Cardiac muscle cell (in vitro differentiated cells and primary cell): ENCODE measurements at places on chromosomes 6 and 20. TPM values are rescaled to one million over a fixed set of nuclear protein-coding genes. Genes with fewer than 3 reads are reported as not detected.

DNA sequence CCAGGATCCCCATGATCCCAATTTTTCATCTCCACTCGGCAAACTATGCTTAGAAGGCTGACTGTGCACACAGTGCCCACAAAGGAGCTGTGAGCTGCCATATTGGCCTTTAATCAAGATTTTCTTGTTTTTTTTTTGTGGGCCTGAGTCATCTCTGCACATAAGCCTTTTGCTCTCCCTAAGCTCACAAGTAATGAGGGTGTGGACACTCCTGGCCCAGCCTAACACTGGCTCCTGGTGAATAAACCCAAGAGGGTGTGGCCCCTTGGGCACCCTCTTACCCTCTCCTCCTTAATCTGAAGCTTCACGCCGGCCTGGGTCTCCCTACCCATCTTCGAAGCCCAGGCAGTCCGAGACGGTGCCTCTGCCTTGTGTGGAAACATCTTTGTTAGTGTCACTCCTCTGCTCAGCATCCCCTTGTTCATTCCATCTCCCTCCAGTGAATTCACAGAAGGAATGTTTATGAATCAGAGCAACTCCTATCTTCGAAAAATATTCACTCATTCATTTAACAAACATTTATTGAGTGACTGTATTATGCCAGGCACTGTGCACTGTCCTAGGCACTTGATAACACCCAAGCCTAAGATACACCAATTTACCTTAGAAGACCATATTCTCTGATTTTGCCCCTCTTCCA is 22.2 kb upstream of the MRPS10 start:
- H3K4me3 ChIP-seq: no peak overlapping the region
- peaks cover 25% of the 10 kb centered on the region for H3K36me3 ChIP-seq
- no peak for DNase-seq
- H3K27ac ChIP-seq: no peak overlapping the region
- H3K27me3 ChIP-seq: no peaks in the 10 kb centered on the region
- H3K4me1 ChIP-seq: no peaks in the 10 kb centered on the region

GRCh38 chr6:143516690-143517446 is 5.3 kb upstream of the FUCA2 start:
- no peak overlapping the region for H3K27ac ChIP-seq
- H3K27me3 ChIP-seq: no peaks in the 10 kb centered on the region
- H3K4me1 ChIP-seq: peaks cover 7% of the 10 kb centered on the region
- DNase-seq: no peak

DNA sequence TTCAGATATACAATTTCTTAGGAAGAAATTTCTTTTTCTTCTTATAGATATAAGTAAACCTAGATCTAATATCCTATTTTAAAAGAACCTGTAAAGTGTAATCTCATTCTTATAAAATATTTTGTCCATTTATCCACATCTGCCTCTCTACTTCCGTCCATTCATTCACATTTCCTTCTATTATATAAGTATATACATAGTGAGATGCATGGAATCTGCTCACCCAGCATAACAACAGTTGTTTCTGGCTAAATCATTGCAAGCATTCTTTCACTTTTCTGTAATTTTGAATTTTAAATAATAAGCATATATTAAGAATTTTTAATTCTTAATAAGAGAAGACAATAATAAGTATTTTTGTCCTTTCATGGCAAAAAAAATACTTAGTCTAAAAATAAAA is 45.4 kb downstream of the CEP162 start:
- DNase-seq: no peak
- no peak overlapping the region for H3K4me3 ChIP-seq
- no peak overlapping the region for H3K27ac ChIP-seq
- no peaks in the 10 kb centered on the region for H3K36me3 ChIP-seq
- no peaks in the 10 kb centered on the region for H3K27me3 ChIP-seq

RBM24 gene
- 190 and 366 TPM in 2 replicates for polyA plus RNA-seq

GRCh38 chr6:158237656-158238055 is 69.5 kb downstream of the GTF2H5 start:
- H3K4me3 ChIP-seq: no peak overlapping the region
- no peaks in the 10 kb centered on the region for H3K27me3 ChIP-seq
- H3K36me3 ChIP-seq: no peaks in the 10 kb centered on the region
- H3K4me1 ChIP-seq: no peaks in the 10 kb centered on the region
- DNase-seq: no peak

- no peak overlapping the region for H3K4me3 ChIP-seq
- DNase-seq: no peak
- H3K4me1 ChIP-seq: peaks cover 25% of the 10 kb centered on the region
- H3K27me3 ChIP-seq: no peaks in the 10 kb centered on the region
Observed at GRCh38 chr6:72816022-72816421, 194.2 kb downstream of the KCNQ5 start.

GRCh38 chr20:23966298-23966697 is 22.3 kb downstream of the GGTLC1 start:
- DNase-seq: no peak
- H3K4me3 ChIP-seq: no peak overlapping the region

DNA sequence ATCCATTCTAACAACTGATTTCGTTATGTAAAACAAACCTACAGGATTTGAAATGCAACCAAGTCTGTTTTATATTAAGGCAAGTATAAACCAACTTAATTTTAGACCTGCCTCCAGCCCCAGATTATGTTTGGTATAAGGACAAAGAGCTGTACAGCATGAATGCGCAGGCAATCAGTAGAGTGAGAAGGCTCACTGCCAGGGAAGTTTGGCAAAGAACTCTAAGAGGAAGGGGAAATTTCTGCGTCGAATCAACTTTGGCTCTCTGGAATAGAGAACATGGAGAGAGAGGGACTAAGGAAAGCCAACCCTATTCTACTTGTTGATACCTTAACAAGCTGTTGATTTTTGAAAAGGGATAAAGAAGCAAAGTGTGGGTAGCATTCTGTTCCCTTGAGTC is 96.9 kb upstream of the FOXO3 start:
- no peak overlapping the region for H3K27ac ChIP-seq
- DNase-seq: no peak
- no peak overlapping the region for H3K4me3 ChIP-seq
- no peaks in the 10 kb centered on the region for H3K4me1 ChIP-seq

TRAPPC3L gene
- polyA plus RNA-seq: not detected in 2 replicates

CST2 gene
- polyA plus RNA-seq: not detected in 2 replicates

- no peak for DNase-seq
- H3K27me3 ChIP-seq: peaks cover 43% of the 10 kb centered on the region
- no peaks in the 10 kb centered on the region for H3K4me1 ChIP-seq
- H3K4me3 ChIP-seq: no peak overlapping the region
- no peak overlapping the region for H3K27ac ChIP-seq
Observed at GRCh38 chr20:24459733-24460132, 9.7 kb upstream of the SYNDIG1 start.

DNA sequence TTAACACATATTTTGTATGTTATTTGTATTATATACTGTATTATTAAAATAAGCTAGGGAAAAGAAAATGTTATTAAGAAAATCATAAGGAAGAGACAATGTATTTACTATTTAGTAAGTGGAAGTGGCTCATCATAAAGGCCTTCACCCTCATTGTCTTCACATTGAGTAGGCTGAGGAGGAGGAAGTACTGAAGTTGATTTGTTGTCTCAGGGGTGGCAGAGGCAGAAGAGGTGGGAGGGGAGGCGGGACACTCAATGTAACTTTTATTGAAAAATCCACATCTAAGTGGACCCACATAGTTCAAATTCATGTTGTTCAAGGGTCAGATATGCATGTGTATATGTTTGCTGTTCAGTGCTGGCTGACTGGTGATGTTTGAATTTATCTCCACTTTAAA is 210.2 kb upstream of the CITED2 start:
- H3K4me1 ChIP-seq: peaks cover 35% of the 10 kb centered on the region
- H3K36me3 ChIP-seq: no peaks in the 10 kb centered on the region
- no peaks in the 10 kb centered on the region for H3K27me3 ChIP-seq
- H3K4me3 ChIP-seq: no peak overlapping the region

GRCh38 chr6:90285042-90285481 is 11.6 kb downstream of the BACH2 start:
- no peak overlapping the region for H3K4me3 ChIP-seq
- no peaks in the 10 kb centered on the region for H3K36me3 ChIP-seq
- no peak for DNase-seq
- H3K4me1 ChIP-seq: peaks cover 19% of the 10 kb centered on the region
- no peaks in the 10 kb centered on the region for H3K27me3 ChIP-seq

NOL4L gene
- 24.6 and 29.9 TPM in 2 replicates for polyA plus RNA-seq

PRDM13 gene
- polyA plus RNA-seq: not detected in 2 replicates

WFDC10B gene
- polyA plus RNA-seq: not detected in 2 replicates

DNA sequence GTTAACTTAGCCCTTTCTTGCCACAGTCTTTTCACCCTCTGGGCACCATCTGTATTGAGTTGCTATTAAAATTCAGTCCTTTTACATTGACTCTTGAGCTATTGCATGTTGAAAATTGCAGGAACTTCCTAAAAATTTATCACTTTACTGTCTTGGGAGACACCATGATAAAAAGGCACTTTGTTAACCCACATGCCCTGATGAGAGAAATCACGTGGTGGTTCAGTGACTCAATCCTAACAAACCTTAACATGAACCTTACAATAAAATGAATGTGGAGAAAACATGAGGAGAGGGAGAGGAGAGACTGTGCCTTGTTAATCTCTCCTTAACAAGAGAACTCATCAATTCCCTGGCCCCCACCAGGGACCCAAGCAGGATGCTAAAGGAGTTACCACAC is 30.8 kb downstream of the GSTA4 start:
- no peaks in the 10 kb centered on the region for H3K27me3 ChIP-seq
- no peak overlapping the region for H3K4me3 ChIP-seq
- no peaks in the 10 kb centered on the region for H3K36me3 ChIP-seq
- no peak for DNase-seq

GRCh38 chr6:27026361-27026760 is 221.1 kb upstream of the PRSS16 start:
- H3K4me3 ChIP-seq: no peak overlapping the region
- H3K27me3 ChIP-seq: no peaks in the 10 kb centered on the region
- no peaks in the 10 kb centered on the region for H3K36me3 ChIP-seq
- peaks cover 3% of the 10 kb centered on the region for H3K4me1 ChIP-seq

- H3K36me3 ChIP-seq: no peaks in the 10 kb centered on the region
- no peaks in the 10 kb centered on the region for H3K27me3 ChIP-seq
- no peak overlapping the region for H3K4me3 ChIP-seq
- DNase-seq: no peak
- no peak overlapping the region for H3K27ac ChIP-seq
Observed at GRCh38 chr6:123953920-123954319, 150.3 kb downstream of the NKAIN2 start.

PNPLA1 gene
- polyA plus RNA-seq: not detected in 2 replicates

SIRPB1 gene
- polyA plus RNA-seq: not detected in 2 replicates

SLC35D3 gene
- polyA plus RNA-seq: 1.3 and 3.8 TPM in 2 replicates

AVP gene
- polyA plus RNA-seq: not detected in 2 replicates

DNA sequence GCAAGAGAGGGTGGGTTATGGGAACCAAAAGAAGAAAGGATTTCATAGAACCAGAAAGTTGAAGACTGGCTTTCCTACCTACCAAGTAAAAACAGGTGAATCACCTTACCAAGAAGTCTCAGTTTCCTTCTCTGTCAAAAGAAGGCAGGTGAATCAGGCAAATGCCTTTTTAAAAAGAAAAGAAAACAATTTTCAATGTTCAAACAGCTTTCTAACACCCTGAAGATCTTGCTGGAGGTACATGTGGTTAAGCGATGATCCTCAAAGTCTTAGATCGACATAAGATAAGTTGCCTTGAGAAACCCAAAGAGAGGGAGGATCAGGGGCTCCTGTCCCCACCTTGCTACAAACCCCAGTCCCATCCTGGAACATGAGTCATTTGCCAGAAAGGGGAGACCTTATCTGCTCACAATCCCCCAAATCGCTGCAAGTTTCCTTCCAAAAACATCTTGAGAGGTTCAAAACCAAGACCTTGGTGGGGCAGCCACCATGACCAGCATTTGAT is 71.6 kb downstream of the NFATC2 start:
- H3K27me3 ChIP-seq: no peaks in the 10 kb centered on the region
- no peak overlapping the region for H3K4me3 ChIP-seq
- DNase-seq: no peak
- peak overlapping the region; percentile 61 for H3K27ac ChIP-seq
- peaks cover 14% of the 10 kb centered on the region for H3K36me3 ChIP-seq

- H3K27ac ChIP-seq: no peak overlapping the region
- peaks cover 4% of the 10 kb centered on the region for H3K4me1 ChIP-seq
- no peak for DNase-seq
- H3K4me3 ChIP-seq: no peak overlapping the region
- no peaks in the 10 kb centered on the region for H3K36me3 ChIP-seq
Observed at GRCh38 chr6:141989706-141989959, 143.1 kb upstream of the GJE1 start.

DNA sequence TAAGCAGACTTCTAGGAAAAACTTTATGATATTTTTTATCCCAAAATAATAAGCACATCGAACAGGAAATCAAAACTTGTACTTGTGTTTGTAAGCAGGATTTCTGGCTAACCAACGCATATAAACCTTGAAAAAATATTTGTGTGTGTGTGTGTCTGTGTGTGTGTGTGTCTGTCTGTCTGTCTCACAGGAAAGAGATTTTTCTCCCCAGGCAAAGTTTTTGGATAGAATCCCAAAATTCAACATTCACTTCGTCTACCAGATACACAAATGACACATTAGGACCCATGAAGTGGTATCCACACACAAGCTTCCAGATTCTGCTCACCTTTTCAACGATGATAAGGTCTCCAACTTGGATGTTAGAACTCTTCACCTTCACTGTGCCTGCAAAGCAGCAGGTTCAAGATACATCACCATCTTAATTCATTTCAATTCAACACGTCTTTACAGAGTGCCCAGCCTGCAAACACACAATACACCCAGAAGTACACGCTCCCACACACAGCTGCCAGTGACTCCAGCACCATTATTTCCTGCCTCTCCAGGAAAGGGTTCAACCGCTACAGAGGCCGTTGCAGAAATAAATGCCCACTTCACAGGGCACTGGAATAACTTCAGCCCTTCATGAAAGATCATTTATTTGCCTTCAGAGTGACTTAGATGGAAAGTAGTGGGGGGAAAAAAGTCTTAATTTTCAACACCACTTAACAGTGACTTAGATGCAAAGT is 70.9 kb downstream of the ATP9A start:
- peak; percentile 27 for DNase-seq
- H3K4me1 ChIP-seq: peaks cover 12% of the 10 kb centered on the region
- H3K36me3 ChIP-seq: no peaks in the 10 kb centered on the region
- no peaks in the 10 kb centered on the region for H3K27me3 ChIP-seq
- H3K4me3 ChIP-seq: no peak overlapping the region

FAM209B gene
- 0.26 and 0.49 TPM in 2 replicates for polyA plus RNA-seq

TENT5A gene
- polyA plus RNA-seq: 8.1 and 14.4 TPM in 2 replicates

GRCh38 chr6:71138376-71138775 is 150.2 kb upstream of the OGFRL1 start:
- no peaks in the 10 kb centered on the region for H3K27me3 ChIP-seq
- no peak for DNase-seq
- no peak overlapping the region for H3K27ac ChIP-seq
- no peaks in the 10 kb centered on the region for H3K4me1 ChIP-seq
- H3K36me3 ChIP-seq: no peaks in the 10 kb centered on the region

DNA sequence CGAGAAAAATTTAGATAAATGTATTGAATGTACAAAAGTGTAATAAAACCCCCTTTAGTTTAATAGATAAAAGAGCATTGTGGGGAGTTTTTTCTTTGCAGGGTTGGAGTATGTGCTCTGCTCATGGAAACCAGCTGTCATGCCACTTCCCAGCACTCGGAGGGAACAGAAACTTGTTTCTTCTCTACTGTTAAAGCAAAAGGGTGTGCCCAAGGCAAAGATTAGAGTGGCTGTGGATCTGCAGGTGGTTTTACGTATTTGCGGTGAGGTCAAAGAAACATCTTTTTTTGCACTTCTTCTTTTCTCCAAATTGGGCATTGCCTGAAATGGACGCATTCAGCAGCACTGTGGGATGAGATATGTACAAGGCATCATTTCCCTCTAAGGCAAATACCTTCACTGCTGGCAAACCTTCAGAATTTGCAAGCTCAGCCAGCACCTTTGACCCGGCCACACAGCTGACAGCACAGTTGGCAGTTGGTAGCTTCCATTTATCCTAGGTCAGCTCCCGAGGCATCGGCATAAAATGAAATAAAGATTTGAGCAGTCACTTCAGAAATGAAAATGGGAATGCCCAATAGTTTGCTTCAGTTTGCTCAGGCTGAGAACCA is 178.4 kb upstream of the EYA4 start:
- no peaks in the 10 kb centered on the region for H3K27me3 ChIP-seq
- H3K4me1 ChIP-seq: no peaks in the 10 kb centered on the region
- DNase-seq: no peak
- H3K4me3 ChIP-seq: no peak overlapping the region
